Choroid plexus epithelial cell (primary cell): ENCODE measurements at places on chromosomes 3 and 15.

GRCh38 chr15:74541494-74542165, 610 bp downstream of the ARID3B start:
- DNase-seq, result peak; percentile 17

DNA sequence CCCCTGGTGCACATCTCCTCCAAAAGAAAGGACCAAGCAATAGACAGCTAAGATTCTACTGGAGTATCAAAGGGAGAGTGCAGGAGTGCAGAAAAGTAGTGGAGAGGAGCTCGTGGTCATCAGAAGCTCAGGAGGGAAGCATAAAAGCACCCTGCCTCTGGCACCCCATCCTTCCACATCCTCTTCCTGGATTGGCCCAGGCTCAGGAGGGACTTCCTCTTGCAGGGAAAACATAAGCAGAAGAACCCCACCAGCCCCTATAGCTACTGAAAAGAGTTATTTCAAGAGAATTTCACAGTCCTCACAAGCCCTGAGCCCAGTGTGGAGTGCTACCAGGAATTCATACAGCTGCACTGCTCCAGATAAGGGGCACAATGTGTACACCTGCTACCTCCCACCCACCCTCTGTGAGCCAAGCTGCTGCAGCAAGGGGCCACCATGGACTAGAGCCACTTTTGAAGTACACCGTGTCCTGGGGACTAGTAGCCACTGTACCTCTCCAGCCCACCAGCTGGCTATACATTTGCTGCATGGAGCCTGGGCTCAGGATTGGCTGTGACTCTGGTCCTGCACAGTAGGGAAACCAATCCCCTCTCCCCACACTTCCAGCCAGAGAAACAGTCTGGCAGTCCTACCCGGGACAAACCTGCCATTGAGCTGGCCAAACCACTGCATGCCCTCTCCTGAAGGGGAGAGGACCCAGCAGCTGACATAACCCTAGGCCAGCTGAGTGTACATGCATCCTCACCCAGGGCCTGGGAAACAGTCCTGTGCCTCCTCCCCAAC, 43.0 kb downstream of the CD200R1 start:
- DNase-seq, result no peak

DNA sequence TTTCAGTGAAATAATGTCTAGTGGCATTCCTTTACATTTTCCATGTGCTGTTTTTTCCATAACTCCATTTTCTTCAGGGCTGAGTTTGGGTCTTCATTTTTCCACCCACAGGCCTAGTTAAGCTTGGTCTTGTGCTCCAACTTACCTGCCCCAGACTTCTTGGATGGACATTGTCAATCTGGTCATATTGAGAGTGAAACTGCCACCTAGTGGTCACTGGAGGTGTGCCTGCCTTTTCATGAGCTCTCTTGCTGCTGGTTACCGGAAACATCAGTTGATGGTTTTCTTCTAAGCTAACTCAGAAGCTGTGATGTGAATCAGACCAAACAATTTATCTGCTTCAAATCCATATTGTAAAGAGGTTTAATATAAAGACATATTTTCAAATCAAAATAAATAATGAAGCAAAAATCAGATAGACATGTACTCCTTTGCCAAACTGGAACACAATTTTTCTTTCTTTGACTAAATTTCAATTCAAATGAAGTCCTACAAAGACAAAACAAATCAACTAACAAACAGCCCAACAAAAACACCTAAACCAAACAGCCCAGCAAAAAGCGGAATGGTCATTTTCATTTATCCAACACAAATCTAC, 135.1 kb upstream of the RASGRP1 start:
- DNase-seq, result peak; percentile 82

GRCh38 chr15:88655800-88656488, 17.1 kb downstream of the ISG20 start:
- no peak for DNase-seq

- peak; percentile 45 for DNase-seq
Measured at GRCh38 chr3:149258298-149258697, 36.7 kb upstream of the CP start.

GRCh38 chr3:158573714-158574113, 2.7 kb downstream of the MLF1 start:
- peak; percentile 15 for DNase-seq

GRCh38 chr15:82812994-82813393, 3.6 kb downstream of the WHAMM start:
- no peak for DNase-seq

DNA sequence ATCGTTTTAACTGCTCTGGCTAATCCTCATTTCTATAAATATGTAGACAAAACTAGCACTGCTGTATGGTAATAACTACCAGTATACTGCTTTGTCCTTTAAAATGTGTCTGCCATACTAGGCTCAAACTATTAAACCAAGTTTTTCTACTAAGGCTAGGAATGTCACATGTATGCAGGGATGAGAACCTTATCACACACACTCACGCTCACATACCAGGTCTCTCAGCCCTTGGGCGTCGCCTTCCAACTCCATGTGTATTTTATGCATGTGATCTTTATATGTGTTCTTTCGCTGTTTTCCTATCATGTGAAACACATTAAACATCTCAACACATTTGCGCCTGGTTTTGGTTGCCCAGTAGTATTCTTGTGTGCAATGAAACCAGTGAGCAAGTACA, 32.6 kb downstream of the ATP2C1 start:
- no peak for DNase-seq

DNA sequence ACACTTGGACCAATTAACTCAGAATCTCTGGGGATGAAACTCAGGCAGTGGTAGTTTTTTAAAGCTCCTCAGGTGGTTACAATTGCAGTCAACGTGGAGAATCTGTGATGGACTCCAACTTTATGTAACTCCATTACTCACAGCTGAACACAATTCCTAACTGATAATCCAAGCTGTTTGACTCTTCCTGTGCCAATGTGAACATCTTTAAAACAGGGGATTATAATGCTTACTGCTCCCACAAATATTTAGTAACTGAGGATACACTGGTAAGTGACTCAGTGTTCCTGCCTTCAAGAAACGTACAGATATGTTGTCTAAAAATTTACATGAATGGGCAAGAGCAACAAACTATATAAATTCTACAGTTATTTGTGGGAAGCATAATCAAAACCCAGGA, 85.6 kb downstream of the OSBPL10 start:
- DNase-seq, result no peak
